Stimulated activated CD8-positive, alpha-beta memory T cell treated with anti-CD3 and anti-CD28 coated beads, Interleukin-4, amount 100 ng/mL, for 4 hours (primary cell): ENCODE measurements at places on chromosomes 6 and 20.

DNA sequence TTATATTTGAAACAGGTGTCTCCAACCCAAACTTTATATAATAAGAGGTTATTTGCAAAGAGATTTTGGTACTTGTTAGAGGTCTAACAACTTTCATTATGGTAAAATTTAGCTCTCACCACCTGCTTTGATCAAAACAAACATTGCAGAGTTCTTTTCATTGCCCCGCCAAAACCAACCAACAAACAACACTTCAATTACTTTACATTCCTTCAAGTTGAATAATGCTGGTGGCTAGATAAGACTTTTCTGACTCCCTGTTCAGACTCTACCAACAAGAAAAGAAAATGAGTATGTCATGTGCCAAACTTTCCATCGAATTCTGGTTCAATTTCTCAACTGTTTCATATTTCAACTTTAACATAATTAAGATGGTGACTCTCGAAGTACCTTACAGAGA is 311.1 kb downstream of the ADGRG6 start:
- DNase-seq: no peak

DNA sequence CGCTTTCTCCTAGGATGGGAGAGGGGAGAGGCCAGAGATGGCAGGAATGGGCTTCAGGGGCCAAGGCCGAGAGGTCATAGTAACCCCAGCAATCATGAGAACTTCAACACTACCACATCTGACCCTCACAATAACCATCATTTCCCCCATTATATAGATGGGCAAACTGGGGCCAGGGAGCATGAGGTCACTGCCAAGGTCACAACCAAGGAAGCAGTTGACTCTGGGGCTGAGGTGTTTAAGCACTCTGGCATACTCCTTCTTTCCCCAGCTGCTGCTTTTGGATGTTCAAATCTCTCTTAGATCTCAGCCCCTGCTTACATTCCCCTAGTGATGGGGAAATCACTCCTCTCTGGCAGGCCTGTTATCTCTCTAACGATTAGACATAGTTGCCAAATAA is 39.6 kb downstream of the CDH22 start:
- no peak for DNase-seq

GRCh38 chr6:6931071-6932025 is 176.4 kb upstream of the RREB1 start:
- DNase-seq: no peak

DNA sequence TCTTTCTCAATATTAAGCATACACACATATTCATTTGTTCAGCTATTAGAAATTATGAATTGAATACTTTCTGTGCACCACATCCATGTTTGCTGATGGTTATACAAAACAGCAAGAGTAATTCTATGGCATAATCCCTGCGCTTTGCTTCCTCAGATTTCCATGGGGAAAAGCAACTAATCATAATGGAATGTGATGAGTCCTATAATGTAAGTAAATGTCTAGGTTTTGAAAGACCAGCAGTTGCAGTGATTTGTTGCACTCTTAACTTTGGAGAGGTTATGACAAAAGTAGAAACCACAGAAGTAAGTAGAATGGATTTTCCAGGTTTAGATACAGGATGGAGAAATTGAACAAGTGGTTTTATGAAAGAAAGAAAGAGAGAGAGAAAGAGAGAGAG is 652.1 kb downstream of the CBLN4 start:
- no peak for DNase-seq

- no peak for DNase-seq
Observed at GRCh38 chr6:38067263-38067980, 247.9 kb downstream of the ZFAND3 start.

DNA sequence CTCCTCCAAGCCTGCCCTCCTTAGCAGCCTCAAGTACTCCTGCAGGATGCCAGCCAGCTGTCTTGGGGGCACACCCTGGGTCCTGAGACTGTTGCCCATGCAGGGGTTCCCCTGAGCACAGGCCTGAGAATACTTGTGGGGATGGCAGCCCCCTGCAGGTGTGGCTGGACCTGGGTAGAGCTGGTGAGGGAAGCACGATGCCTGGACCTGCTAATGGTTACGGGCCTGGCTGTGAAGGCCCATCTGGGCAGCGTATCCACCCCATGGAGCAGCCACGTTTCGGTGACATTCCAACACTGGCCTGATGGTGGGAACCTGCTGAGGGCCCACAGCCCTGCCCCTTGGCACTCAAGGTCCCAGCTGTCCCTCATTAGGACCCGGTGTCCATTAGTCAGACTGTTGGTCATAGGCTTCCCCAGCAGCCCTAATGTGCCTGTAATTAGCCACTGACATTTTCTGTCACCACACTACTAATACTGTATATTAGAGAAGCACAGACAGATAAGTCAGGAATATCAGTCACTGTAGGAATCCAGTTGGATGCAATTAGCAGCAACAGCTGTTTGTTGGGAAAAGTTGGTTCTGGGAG is 20.3 kb downstream of the CCDC167 start:
- DNase-seq: no peak

GRCh38 chr20:9903048-9903655 is 64.3 kb upstream of the PAK5 start:
- DNase-seq: no peak

DNA sequence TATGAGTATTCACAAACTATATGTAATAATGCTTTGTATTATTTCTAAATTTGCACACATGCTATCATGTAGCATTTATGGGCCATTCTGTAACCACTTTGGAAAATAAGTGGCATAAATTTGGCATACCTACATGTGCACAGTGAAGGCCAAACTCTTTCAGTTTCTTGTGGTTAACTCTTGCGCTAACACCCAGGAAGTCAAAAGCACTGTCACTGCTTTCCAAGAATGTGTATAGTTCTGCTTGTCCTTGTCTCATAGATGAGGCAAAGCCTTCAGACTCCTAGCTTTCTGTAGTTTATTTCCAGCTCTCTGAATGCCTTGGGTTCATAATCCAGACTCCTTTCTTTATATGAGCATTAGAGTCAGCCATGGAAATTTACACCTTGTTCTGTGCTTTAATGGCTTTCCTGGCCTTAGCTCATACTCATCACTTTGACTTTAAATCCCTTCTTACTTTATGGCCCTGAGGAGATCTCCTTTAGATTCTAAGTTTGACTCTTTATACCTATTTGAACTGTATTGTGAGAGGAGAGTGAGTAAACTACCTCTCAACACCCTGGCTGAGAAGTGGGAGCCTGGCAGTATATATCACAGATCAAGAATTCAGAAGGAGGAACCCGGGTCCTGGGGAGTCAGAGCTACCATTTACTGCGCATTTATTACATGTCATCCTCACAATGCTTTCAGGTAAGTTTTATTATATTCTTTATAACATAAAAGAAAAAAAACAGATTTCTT is 949 bp upstream of the SLC17A3 start:
- no peak for DNase-seq

DNA sequence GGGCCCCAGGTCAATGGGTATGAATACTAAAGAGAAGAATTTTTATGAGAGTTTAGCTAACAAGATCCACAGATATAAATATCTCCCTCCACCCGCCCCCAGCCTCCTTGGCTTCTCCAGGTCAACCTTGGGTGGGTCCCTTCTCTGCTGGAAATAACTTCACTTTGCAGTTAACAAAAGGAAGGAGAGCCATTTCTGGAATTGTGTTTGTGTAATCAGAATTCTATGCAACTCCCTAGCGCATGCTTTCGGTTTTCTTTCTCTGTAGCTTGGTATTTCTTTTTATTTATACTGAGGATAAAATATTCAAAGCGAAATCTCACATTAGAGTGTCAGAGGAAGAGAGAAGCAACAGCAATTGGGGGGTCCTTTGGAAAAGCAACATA is 27.1 kb downstream of the RIPOR2 start:
- no peak for DNase-seq

DNA sequence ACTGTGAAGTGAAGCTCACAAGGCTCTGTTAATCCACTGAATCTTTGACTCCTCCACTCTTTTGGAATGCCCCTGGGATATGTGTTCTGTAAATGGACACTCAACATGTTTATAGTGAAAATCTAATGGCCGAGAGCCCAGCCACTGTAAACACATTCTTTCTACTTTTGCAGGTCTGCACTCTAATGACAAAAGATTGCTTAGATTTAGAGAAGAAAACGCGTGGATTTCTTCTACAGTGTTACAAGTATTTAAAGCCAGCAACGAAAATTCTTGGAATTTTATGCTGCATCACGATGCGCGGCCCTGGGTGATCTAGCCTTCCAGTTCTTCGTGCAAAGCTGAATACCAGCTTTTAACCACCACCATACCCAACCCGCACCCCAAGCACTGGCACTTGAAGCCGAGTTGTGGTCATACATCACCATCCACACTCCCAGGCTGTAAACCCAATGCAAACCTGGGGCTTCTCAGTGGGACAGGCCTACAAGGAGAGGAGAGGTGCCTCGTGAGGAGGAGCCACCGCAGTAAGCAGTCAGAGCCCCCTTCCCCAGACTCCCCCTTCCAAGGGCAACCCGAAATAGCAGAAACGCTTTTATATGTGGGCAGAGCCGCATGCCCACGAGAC is 3.7 kb upstream of the FOXO3 start:
- DNase-seq: no peak

- DNase-seq: no peak
Observed at GRCh38 chr20:45085289-45085688, 15.6 kb downstream of the KCNS1 start.

- DNase-seq: no peak
Observed at GRCh38 chr6:17519120-17519519, 81.0 kb upstream of the FAM8A1 start.

GRCh38 chr6:79635232-79635543 is 4.1 kb downstream of the SH3BGRL2 start:
- no peak for DNase-seq

- DNase-seq: no peak
Observed at GRCh38 chr20:19677336-19677735, 80.7 kb upstream of the RIN2 start.

DNA sequence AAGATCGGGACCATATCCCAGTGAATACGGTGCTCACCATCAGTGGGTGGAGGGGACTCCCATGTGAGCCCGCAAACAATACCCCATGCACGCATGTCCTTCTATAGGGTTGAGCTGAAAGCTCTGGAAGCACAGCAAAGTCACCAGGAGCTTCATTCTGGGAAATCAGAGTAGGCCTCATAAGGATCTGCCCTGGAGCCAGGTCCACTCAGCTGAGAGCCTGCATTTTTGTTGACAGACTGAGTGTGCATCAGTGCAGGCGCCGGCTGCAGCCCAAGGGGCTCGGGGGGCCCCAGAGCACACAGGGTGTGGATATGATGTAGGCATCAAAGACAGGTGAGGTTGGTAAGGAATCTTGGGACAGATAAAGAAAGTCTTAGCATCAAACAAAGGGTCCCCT is 79.8 kb upstream of the CD93 start:
- no peak for DNase-seq

DNA sequence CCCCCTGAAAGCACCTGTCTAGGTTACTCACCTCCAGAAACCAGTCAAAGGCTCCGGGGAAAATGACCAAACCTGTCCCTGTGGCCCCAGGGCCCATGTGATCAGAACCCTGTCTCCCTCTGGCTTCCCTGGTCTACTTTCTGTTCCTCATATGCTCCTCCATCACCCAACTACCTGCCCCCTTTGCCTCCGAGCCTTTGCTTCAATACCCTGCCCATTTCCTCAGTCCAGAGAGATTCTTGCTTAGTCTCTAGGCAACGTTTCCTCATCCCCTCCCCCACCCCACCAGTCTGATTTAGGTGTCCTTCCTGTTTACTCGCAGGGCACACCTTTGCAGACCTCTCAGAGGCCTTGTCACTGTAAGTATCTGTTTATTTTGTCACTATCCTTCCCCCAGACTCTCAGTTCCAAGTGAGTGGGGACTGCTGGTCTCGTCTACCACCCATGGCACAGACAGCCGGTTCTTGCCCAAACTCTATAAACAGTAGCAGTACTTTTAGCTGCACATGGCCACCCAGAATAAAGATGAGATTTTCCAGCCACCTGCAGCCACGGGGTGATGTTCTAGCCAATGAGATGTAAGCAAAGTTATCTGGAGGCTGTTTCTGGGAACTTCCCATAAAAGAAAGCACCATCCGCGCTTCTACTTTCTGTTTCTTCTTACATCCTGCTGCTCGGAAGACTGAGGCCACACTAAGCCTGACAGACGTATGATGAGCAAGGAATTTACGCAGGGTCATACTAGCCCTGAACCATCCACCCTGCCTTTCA is 13.3 kb downstream of the ELOVL5 start:
- DNase-seq: peak; percentile 36

- DNase-seq: no peak
Observed at GRCh38 chr20:51108638-51109363, 85.9 kb upstream of the KCNG1 start.

DNA sequence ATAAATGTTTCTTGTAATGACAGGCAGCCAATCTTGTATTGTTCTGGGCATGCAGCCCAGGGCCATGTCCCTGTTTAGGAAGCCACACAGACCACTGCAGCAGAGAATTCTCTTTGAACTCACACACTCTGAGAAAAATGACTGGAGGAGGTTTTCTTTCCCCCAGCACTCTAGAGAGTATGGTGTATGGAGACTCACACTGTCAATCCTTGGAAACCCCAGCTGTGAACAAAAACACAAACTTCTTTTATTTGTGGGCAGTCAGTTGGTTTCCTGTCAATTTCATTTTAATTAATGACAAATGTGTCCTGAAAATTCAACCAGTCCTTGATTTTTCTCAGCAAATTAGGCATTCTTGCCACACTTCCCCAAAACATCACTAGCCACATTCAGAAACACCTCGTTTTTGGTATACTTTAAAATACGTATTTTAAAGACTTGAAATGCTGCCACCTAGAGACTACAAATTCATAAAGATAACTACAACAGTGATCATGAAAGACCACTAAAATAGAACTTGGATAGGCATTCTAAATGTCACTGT is 52.9 kb upstream of the UFL1 start:
- DNase-seq: no peak

GRCh38 chr20:5203380-5203779 is 76.6 kb downstream of the CDS2 start:
- no peak for DNase-seq

GRCh38 chr6:169859978-169860703 is 108.7 kb downstream of the ERMARD start:
- DNase-seq: no peak

GRCh38 chr6:168032005-168032760 is 34.7 kb downstream of the KIF25 start:
- DNase-seq: no peak

- no peak for DNase-seq
Observed at GRCh38 chr20:37390891-37391525, 45.1 kb downstream of the SRC start.

DNA sequence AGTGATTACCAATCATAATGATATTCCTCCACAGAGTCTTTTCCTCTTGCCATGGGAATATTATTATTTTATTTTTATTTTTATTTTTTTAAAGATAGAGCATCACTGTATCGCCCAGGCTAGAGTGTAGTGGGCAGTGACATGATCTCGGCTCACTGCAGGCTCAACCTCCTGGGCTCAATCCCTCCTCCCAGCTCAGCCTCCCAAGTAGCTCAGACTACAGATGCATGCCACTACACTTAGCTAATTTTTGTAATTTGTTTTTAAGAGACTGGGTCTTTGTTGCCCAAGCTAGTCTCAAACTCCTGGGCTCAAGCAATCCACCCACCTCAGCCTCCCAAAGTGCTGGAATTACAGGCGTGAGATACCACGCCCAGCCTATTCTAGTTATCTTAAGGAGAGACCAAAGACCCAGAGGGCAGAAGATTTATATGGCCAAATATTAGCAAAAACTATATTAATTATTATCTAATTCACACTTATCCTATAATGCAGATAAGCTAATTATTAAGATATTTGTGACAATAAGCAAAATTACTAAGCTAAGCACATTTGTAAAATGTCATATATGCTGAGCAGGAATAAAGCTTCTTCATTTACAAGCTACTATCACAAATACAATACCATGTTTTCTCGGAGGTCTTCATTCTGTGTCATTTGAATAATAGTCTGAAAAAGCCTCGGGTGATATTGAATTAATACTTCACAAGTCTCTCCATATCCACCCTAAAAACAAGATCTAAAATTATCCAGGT is 63.5 kb downstream of the HACE1 start:
- DNase-seq: no peak
